HCT116 (cell line): ENCODE measurements at places on chromosomes 2 and 18. TPM values are rescaled to one million over a fixed set of nuclear protein-coding genes. Genes with fewer than 3 reads are reported as not detected.

Gene MRPL44
- 45.8 TPM for total RNA-seq

Gene CFAP53
- total RNA-seq = 1.1 TPM

Gene LIMS4
- total RNA-seq = 1.1 TPM

Gene REG3G
- total RNA-seq = 0.86 TPM

Gene FAM210A
- 26.2 TPM for total RNA-seq
